Fibroblast of skin of abdomen (primary cell): ENCODE measurements at places on chromosomes 3 and 15.

DNA sequence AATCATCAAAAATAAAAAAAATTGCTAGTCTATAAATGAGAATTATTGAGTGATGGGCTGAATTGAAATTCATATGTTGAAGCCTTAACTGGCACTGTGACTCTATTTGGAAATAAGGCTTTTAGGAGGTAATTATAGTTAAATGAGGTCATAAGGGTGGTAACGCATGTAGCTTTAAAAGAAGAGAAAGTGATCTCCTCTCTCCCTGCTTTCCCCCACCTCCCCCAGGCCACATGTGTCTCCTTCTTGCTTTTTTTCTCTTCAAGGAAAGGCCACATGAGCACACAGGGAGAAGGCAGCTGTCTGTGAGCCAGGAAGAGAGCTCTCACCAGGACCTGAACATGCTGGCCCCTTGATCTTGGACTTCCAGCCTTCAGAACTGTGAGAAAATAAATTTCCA lies 48.2 kb upstream of the ARPP19 start:
- DNase-seq, result no peak

DNA sequence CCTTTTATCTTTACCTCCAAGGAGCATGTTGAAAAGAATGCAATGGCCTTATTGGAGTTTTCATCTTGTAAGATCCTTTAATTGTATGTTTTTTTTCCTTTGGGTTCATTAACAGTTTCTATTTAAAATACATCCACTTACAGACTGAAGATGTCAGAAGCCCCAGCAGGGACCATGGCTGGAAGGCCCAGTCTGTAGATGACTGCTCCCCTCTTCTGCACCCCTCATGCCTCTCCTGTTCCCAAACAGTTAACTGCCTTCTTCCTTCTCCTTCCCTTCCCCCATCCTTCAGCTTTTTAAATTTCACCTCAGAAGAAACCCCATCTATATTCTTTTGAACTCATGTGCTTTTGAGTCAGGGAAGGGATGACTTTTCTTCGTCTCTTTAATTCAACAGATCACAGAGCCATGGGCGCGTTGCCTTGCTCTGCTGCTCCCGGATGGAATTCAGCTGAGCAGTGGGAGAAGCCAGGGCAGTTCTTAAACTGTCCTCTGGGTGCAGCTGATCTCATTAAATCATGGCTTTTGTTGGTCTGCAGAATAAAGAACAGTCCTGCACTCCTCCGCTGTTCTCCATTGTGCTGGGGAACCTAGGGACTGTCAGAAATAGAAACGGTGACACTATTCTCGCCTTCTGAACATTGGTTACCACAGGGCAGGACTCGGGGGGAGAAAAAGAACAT lies 71.5 kb upstream of the EIF1B start:
- DNase-seq, result no peak

GRCh38 chr15:37053166-37053565 lies 47.2 kb downstream of the MEIS2 start:
- peak; percentile 38 for DNase-seq

GRCh38 chr3:166607933-166608521 lies 770.8 kb upstream of the BCHE start:
- no peak for DNase-seq

DNA sequence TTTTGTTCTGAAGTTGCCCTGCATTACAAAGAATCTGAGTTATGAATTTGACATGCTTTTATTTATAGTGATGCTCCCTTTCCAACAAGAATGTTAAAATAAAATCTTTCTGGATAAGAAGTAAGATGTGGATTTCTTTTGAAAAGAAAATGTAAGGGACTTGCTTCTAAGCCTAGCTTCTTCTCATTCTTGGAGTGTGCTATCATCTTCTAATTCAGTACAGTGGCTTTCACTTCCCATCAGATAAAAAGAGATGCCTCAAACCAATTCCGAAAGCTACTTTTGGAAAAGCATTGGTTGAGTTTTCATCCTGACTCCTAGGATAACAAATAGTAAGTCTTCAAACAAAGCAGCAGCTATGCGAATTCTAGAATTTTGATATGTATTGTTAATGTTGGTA lies 197.0 kb upstream of the ZPLD1 start:
- no peak for DNase-seq

GRCh38 chr15:59687836-59688235 lies 1.3 kb downstream of the BNIP2 start:
- DNase-seq, result peak; percentile 13

DNA sequence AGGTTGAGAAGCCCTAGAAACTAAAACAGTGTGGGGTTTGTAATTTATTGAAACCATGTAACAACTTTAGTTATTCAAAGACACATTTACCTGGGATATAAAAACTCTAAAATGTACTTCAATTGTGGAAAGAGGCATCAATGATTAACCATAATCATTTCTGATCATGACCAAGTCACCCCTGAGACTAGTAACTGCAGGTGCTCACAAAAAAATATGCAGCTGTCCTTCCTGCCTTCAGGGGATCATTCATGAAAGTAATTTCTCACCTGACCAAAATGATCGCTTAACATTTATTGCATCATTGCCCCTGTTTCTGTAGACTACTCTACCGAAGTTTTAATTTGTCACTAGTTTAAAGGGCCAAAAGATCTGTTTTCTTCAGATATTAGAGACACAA lies 9.0 kb downstream of the ACP3 start:
- DNase-seq, result no peak

DNA sequence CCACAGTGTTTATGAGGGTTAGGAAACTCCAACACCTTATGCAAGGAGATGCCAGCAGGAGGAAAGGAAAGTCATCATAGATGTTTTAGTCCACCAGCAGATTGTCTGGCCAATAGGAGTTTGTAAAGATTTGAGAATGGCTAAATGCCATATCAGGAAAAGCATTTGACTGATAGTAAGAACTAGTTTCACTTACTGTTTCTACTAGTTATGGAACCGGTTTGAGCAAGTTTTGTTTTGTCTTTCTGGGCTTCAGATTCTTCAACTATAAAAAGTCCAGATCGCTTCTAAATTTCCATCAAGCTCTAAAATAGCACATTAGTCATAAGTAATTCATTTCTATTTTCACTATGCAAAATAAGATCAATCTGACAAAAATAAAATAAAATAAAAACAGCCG lies 254.8 kb upstream of the TMCO5A start:
- DNase-seq, result no peak

- peak; percentile 5 for DNase-seq
Observed at GRCh38 chr3:10867384-10867783, 51.4 kb downstream of the SLC6A11 start.

DNA sequence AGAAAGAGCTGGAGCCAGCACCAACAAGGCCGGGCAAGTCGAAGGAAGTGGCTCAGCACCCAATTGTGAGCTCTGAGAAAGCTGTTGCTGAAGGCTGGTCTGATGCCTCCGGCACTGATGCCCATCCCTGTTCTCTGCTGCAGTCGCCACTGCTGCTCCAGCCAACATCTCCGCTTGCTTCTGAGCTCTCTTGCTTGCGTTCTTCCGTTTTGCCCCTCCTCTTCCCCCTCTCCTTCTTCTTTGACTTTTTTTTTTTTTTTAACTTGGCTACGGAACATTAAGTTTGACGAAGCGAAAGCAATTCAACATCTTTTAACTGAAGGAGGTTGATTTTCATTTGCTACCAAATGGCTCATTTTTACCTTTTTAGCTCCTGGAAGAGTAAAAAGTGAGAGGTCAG lies 442.9 kb downstream of the MCTP2 start:
- no peak for DNase-seq

- DNase-seq, result no peak
Observed at GRCh38 chr15:50774450-50774849, 8.9 kb upstream of the SPPL2A start.

- DNase-seq, result peak; percentile 57
Observed at GRCh38 chr3:71271596-71271995, 311.9 kb downstream of the FOXP1 start.

DNA sequence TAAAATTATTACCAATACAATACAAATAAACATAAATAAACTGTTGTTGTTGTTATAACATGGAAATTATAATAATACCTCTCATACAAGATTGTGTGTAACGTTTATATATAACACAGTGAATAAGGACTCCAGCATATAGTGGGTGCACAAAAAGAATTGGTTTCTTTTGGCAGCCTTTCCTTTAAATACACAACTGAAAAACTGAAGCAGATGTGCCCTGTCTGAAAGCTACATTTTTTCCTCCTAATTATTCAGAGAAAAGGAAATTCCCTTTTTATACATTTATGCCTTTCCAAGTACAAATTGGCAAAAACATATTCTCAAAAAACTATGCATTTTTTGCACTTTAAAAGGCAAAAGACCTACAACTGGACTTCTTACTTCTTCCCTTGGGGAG lies 928.9 kb upstream of the NR2F2 start:
- peak; percentile 19 for DNase-seq

GRCh38 chr15:42385206-42385979 lies 26.1 kb downstream of the CAPN3 start:
- peak; percentile 47 for DNase-seq

DNA sequence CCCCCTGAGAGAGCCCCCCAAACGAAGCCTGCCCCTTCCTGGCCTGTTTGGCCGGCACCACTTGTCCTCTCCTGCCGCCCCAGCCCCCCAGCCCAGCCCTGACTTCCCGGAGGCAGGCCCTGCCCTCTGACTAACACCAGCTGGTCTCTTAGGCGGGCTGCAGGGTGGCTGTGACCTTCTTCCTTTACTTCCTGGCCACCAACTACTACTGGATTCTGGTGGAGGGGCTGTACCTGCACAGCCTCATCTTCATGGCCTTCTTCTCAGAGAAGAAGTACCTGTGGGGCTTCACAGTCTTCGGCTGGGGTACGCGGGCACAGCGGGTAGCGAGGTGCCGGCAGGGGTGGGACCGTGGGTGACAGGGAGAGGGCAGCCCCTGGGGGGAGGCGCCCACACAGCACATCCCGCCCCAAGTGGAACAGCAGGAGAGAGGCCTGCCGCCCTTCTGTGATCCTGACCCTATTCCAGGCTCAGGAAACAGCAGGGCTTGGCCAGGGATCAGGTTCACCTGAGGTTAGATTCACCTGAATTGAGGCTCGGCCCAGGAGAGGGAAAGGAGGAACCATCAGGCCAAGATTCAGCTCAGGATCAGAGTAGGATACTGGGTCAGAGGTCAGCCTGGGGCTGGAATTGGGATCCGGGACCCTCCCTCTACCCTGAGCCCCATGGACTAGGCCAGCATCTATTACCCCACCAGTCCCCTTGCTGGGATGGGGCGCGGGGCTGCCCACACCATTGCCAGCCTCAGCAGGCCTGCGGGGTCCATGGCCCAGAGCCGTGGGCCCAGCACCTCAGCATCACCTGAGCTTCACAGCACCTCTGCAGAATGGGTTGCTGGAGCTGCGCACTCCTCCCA lies 21.9 kb downstream of the PTH1R start:
- DNase-seq, result no peak

- DNase-seq, result no peak
Observed at GRCh38 chr3:129740090-129740489, 133.6 kb upstream of the PLXND1 start.

DNA sequence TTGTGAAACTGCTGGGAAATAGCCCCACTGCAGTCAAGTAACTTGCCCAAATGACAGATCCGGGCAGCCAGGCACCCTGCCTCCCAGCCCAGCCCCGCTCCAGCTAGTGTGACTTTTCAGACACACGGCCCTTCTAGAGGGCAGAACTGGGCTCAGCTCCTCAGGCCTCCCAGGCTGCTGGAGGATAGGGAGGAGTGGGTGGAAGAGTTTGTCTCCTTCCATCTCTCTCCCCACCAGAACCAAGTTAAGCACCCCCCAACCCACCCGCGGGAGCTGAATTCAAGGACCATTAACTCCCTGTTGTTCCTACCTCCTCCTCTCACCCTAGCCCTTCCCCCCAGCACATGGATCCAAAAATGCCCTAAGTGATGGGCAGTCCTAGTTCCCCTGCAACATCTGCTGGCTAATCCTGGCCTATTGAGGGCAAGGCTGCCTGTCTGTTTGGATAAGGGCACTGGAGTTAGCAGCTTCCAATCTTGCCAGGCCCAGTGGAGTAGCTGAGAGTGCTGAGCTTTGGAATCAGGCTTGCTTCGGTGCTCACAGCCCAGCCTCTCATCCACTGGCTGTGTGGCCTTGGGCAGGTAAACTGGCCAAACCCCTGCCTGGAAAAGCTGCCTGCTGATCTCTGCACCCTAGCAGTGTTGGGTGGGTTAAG lies 3.1 kb downstream of the CCDC33 start:
- no peak for DNase-seq

- DNase-seq, result peak; percentile 89
Observed at GRCh38 chr15:66841953-66842681, 140.1 kb downstream of the SMAD6 start.

- no peak for DNase-seq
Observed at GRCh38 chr15:47188758-47189507, 528.4 kb upstream of the SEMA6D start.

DNA sequence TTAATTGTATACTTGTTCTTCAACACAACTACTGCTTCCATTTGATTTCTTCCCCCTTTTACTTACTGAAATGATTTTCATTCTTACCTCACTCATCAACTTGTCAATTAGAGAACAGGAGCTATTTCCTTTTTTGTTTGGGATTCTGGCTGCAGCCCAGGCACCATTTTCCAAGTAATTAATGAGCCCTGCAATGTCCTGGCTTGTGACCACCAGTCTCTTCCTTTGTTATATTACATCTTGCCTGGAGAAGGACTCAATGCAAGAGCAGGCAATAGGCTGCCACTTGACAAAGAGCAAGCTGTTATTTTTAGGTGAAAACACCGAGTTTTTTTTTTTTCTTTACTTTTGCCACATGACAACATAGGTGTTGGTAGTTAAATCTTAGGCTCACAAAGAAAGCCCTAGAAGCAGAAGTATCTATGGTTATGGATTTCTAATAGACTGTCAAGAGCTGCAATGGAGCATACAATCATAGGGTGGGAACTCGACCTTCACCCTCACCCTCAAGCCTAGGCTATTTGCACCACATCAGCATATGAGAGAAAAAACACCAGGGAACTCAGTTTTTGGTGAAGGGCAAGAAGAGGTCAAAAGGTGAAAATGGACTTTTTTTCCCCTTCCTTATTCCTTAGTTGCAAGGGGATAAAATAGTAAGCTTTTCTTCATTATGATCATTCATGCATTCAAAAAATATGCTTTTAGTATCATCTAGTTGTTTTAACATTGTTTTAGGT lies 114.9 kb downstream of the TNIK start:
- DNase-seq, result no peak

DNA sequence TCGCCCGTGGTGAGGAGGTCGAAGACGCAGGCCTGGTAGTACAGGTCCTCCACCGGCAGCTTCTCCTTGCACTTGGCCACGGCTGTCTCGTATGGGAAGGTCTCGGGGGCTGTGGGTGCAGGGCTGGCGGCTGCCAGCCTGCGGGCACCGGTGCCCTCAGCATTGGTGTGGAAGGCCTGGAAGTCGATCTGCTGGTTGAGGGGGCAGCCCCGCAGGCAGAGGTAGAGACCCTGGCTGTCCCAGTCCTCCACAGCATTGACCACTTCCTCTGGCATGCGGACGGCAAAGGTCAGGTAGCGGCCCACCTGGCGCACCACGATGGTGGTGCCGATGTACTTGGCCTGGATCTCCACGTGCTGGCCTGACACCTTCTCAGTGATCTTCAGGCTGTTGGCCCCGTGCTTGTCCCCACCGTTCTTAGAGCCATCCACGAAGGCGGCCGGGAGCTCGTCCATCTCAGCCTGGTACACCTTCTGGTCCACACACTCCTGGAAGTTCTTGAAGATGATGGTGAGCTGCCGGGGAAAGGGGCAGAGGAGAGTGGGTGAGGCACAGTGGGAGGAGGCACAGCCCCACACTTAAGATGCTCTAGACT lies 43.7 kb downstream of the RGMA start:
- no peak for DNase-seq
